NCI-H526 (cell line): ENCODE measurements at places on chromosomes 16 and 17.

DNA sequence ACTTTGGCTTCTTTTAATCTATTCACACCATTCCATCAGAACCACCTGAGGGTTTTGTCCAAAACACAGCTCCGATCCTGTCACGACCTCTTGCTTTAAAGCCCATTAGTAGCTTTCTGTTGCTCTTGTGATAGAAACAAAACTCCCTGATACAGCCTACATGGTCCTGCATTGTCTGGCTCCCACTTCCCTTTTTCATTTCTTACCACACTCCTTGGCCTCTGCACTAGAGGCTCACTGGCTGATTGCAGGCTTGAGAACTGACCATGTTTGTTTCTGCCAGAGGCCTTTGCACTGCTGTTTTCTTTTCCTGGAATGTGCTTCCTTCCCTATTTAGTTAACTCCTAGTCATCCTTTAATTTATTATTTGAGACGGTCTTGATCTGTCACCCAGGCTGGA lies 23.7 kb downstream of the IST1 start:
- DNase-seq = no peak

GRCh38 chr16:57266531-57267260 lies 17.8 kb downstream of the PLLP start:
- DNase-seq = peak; percentile 24

DNA sequence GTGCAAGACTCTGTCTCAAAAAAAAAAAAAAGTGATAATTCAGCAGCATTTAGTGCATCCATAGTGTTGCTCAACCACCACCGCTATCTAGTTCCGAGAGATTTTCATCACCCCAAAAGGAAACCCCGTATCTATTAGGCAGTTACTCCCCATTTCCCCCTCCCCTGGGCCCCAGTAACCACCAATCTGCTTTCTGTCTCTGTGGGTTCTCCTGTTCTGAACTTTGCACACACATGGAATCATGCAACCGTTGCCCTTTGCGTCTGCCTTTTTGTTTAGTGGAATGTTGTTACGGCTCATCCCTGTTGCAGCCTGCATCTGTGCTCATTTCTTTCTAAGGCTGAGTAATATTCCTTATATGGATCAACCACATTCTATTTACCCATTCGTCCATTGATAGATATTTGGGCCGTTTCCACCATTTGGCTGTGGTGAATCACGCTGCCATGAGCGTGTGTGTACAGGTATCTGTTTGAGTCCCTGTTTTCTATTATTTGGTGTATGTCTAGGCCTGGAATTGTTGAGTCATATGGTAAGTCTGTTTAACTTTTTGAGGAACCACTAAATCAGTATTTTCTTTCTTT lies 8.7 kb upstream of the SYNGR2 start:
- no peak for DNase-seq

DNA sequence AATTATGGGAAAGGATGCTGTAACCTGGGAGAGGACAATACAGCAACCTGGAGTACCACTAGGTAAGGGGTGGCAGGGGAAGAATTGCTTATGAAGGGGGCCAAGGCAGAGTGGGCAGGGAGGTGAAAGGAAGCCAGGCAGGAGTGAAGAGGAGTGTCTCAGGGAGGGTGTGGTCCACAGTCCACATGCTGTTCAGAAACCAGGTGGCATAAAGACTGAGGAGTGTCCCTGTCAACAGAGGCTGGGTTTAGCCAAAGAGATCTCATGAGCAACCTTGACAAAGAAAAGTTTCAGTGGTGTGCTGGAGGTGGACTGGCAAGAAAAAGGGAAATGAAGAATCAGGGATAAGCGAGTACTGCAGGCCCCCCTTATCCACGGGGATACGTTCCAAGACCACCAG lies 88.4 kb downstream of the SPACA3 start:
- no peak for DNase-seq

DNA sequence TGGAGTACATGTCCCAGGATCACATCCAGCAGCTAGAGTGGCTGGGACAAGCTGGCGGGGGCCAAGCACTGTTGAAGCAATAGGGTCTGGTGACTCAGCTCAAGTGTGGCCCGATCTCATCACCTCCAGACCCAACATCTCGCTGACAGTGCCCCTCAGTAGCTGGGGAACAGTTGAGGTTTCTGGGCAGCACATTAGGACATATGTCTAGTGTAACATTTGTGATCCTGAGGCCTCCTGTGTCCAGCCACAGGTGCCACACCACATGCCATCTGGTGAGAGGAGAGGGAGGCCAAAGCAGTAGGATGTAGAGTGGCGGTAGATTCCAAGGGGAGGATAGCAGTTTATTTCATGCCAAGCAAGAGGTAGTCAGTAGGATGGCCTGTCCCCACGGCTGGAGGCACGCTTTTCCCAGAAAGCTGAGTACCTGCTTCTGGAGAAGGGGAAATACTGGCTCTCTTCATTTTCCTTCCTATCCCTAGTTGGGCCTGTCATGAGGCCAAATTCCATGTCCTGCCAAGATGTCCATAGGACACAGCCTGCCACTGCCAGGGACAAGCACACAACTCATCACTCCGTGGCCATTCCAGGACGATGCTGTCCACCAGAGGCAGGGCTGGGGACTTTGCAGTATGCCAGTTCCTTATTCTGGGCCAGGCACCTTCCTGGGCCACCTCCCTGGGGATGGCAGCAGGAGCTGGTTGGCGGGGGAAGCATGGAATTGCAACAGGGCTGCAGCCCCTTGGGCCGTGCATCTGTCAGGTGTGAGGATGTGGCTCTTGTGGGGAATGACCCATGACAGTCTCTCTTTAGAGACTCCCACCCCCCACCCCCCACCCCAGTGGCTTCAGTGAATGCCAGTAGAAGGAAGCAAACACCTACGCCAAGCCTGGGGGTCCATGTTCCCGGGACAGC lies 24.0 kb downstream of the GGA3 start:
- no peak for DNase-seq

- DNase-seq = no peak
These were observed 197.4 kb upstream of the CACNG5 start for GRCh38 chr17:66637491-66637890.

- DNase-seq = no peak
These were observed 1.9 kb downstream of the RTN4RL1 start for GRCh38 chr17:2023256-2023655.

- DNase-seq = no peak
These were observed 174.5 kb downstream of the PARN start for GRCh38 chr16:14455573-14455972.

DNA sequence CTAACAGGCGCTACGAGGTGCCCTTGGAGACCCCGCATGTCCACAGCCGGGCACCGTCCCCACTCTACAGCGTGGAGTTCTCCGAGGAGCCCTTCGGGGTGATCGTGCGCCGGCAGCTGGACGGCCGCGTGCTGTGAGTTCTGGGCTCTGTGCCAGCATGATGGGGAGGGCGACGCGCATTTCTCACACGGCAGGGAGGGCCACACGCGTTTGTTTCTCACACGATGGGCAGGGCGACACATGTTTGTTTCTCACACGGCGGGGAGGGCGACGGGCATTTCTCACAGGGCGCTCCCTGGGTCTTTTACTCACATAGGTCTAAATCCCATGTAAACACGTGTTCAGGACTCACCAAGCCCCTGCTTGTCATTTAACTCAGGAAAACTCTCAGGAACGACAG lies 4.4 kb downstream of the GAA start:
- DNase-seq = no peak

GRCh38 chr17:64245218-64246145 lies 17.6 kb downstream of the TEX2 start:
- DNase-seq = no peak

DNA sequence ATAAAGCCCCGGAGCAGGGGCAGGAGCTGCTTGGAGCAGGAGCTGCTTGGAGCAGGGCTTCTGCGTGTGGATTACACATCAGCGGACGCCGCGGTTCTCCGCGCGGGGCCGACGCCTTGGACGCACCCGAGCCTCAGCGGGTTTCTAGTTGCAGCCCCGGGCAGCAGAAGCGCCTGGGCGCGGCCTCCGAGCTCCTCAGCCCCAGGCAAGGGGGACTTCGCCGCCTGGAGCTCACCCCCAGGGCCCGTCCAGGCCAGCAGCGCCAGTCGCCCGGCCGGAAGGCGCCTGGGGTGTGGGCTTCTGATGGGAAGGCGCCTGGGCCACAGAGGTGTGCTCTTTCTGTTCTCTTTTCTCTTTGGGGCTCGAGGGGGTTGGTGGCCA lies 6.3 kb downstream of the FOXF1 start:
- DNase-seq = no peak

- DNase-seq = no peak
These were observed 254.8 kb upstream of the TBX2 start for GRCh38 chr17:61144617-61145564.

GRCh38 chr17:57976594-57976993 lies 11.5 kb downstream of the VEZF1 start:
- DNase-seq = no peak

DNA sequence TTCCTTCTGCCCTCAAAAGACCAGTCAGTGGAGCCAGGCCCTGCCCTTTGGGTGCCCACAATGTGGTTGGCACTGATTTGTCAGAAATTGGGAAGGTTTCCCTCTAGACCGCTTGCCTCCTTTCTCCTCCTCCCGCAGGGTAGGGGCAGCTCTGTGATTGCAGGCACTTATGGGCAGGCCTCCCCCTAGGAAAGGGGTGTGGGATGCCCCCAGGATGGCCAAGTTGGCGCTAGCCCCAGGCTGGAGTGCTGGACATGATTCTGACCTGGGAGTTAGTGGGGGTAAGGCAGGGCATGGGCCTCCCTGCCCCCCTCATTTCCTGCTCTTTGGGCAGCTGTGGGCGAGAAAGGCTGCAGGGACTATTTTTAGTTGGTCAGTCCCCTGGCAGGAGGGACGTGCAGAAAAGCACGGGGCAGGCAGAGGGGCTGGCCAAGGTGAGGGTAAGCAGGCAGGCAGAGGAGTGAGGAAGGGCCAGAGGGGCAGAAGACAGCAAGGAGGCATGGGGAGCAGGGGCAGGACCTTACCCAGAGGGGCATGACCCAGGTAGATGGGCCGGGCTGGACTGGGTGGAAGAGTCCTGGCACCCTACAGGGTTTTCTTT lies 3.3 kb downstream of the RARA start:
- DNase-seq = no peak

DNA sequence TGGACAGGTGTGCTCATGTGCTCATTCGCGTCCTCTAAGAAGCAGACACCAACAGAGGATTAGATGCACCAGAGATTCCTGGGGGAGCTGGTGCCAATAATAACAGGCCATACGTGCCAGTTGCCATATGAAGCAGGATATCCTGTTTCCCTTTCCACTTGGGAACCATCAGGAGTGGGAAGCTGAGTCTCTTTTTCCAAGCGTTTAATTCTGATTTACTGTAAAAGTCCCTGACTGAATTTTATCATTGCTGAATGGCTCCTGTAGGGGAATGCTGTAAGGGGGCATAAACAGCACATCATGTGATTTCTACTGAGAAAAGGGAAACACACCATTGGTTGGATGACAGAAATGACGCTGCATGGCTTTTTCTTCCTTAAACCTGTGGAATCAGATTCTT lies 113.3 kb downstream of the IRF8 start:
- DNase-seq = no peak

- DNase-seq = no peak
These were observed 13.3 kb downstream of the NXPH3 start for GRCh38 chr17:49588726-49589576.

DNA sequence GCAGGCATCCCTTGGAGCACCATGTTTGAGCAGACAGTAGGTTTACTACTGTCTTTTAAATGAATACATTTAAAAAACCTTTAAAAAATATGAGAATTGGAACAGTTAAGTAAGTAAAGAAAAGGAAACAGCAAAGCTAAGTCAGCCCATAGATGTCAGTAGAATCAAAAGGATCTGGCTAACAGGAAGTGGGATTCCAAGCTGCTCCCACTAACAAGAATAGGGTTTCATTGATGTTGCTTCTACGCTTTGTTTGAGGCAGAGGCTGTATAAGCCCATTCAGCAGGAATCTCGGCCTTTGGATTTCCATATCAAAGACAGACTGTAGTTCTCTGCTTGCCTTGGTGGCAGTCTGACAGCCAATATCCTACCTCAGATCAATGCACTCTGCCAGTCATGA lies 122.9 kb upstream of the ELAC2 start:
- DNase-seq = no peak

- DNase-seq = no peak
These were observed 211.7 kb downstream of the SEC14L1 start for GRCh38 chr17:77352441-77352840.

- no peak for DNase-seq
These were observed 25.4 kb upstream of the HOXB13 start for GRCh38 chr17:48753794-48754499.

- no peak for DNase-seq
These were observed 87.5 kb upstream of the WSB1 start for GRCh38 chr17:27206447-27206846.

GRCh38 chr17:2083613-2084035 lies 28.7 kb downstream of the HIC1 start:
- DNase-seq = no peak

GRCh38 chr17:51947160-51947735 lies 211.3 kb downstream of the CA10 start:
- DNase-seq = no peak

DNA sequence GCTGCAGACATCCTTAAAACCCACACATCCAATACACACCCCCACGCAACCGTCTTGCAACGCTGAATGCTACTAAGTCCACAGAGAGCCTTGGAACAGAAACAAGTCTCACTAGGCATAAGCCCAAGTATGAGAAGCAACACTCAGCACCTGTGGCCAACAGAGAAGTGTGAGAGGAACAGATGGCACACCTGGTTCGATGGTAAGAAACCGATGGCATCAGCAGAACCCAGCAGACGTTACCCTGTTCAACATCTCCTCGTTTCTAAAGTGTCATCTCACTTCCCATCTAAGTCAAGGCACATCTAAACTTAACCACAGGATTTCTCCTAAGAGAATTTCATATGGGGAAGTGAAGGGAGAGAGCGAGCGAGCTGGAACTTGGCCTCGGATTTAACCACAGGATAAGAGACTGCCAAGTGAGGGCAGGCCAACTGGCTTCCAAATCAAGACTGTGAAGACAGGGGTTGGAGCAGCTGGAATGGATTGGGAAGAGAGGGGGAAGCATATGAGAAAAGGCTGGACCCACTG lies 41.0 kb downstream of the NXPH3 start:
- no peak for DNase-seq

GRCh38 chr17:76594690-76595089 lies 9.0 kb upstream of the ST6GALNAC2 start:
- no peak for DNase-seq

DNA sequence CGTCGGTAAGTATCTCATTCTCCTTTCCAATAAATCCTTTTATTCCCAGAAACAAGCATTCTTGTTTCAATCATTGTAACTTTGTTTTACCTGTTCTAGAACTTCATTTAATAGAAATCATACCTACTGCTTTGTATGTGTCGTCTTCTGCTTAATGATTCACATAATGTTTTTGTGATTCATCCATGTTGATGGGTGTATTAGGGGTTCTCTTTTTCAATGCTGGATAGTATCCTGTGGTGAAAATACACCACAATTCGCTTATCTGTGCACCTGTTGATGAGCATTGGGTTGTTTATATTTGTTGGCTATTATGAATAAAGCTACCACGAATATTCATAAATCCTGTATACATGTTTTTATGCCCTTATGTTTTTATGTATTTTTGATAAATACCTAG lies 703.2 kb downstream of the MAF start:
- DNase-seq = no peak

GRCh38 chr16:24253192-24253591 lies 2.9 kb upstream of the CACNG3 start:
- DNase-seq = peak; percentile 62
